Activated CD4-positive, alpha-beta T cell treated with anti-CD3 and anti-CD28 coated beads, Interleukin-10, Interleukin-2, amounts not matched to agents 100 ng/mL and 50 ng/mL, durations not matched to agents 16 hours and 8 hours (primary cell): ENCODE measurements at places on chromosomes 7 and 10.
A peak's percentile ranks its signal among the peaks of the same experiment; 100 is the strongest.

DNA sequence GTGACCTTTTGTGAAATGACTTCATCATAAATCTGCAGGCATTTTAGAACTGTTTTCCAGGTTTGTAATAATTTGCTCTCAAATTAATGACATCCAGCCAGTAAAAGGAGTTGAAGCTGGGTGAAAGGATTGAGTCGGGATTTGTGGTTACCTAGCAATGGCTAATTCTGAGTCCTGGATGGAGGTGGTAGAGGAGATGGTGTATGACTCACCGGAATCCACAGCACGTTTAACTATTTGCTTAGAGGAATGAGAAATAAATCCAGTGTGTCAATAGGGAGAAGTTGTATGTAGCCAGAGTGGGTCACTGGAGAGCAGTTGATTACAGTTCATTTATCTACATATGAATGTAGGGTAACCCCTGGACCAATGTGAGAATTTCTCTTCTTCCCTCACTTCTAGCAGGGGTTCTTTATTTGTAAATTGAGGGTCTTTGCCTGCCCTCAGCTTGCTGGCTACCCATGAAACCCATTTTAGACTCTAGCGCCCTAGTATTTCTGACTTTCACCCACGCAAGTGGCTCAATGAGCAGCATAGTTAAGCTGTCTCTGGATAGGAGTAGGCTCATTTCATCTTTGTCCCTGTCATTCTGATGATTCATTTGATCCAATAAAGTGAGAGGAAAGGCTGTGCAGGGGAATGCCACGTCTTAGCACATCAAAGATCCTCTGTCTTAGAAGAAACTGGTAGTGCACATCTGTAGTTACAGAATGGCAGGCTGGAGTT lies 547.8 kb downstream of the SORCS3 start:
- DNase-seq = no peak

- peak; percentile 20 for DNase-seq
Measured at GRCh38 chr7:114663502-114663901, 248.9 kb downstream of the FOXP2 start.

- DNase-seq = no peak
Measured at GRCh38 chr10:29725133-29725720, 90.5 kb upstream of the SVIL start.

DNA sequence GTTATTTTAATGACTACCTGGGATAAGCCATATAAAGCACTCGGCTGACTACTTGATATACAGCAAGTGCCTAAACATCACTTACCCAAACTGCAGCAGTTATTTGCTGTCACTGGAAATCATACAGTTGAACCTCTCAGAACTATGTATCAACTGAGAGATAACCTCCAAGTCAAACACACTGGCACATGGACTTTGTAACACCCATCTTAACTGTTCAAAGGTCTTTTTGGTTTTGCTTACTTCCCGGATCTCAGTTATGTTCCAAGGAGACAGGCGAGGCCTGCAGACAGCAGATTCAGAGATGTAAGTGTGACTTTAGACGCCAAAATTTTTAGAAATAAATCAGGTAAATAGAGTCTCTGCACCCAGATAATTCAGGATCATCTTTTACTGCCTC lies 34.6 kb upstream of the DAGLB start:
- DNase-seq = no peak

DNA sequence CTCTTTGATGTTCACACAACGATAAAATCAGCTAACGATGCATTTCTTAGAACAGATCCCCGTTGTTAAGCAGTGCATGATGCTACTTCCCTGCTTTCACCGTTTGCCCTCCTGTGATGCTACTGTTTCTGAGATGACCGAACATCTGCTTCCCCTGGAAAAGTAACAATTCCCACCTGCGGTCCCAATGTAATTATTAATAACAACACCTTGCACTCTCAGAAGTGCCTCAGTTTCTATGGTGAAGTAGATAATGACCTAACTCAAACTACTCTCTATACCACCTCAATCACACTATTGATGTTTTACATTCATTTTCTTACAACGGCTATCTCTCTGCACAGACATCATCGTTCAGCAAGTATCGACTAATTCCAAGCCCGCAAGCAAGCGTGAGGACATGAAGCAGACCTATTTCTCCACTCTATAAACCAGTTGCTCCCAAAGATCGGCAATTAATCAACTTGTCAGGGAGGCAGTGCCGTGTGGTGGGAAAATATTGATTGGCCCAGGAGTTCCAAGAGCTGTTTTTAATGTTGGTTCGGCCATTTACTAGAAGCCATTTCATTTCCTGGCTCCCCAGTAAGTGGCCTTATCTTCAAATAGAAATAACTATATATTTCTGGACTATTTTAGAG lies 42.7 kb downstream of the FAM107B start:
- DNase-seq = no peak

- no peak for DNase-seq
Measured at GRCh38 chr7:159031135-159031701, 113.4 kb downstream of the VIPR2 start.

GRCh38 chr7:157465891-157466866 lies 129.4 kb downstream of the DNAJB6 start:
- DNase-seq = no peak

- no peak for DNase-seq
Measured at GRCh38 chr10:91167406-91167805, 53.1 kb upstream of the PCGF5 start.

DNA sequence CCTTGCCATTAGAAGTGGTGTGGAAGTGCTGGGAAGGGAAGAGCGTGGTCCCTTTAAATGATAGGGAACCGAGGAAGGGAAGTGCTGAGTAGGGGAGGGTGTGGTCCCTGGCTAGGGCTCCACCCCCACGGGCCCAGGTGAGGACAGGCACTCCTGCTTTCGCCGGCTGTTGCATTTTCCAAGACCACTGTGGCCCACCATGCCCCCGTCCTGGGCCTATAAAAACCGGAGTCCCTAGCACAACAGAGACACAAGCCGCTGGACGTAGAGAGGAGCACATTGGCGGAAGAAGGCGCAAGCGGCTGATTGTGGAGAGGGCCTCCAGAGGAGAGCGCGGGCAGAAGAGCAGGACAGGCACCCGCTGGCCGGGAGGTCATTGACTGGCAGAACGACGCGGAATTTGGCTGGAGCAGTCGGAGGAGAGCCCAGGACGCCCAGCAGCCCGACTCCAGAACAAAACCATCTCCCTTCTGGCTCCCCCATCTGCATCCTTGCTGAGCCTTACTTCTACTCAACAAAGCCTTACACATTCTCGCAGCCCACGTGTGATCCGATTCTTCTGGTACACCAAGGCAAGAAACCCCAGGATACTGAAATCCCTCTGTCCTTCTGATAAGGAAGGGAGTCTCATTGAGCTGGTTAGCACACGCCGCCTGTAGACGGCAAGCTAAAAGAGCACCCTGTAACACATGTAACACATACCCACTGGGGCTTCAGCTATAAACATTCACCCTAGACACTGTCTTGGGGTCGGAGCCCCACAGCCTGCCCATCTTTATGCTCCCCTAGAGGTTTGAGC lies 146.2 kb upstream of the LYZL1 start:
- no peak for DNase-seq

- no peak for DNase-seq
Measured at GRCh38 chr7:21260939-21261338, 166.9 kb upstream of the SP4 start.

DNA sequence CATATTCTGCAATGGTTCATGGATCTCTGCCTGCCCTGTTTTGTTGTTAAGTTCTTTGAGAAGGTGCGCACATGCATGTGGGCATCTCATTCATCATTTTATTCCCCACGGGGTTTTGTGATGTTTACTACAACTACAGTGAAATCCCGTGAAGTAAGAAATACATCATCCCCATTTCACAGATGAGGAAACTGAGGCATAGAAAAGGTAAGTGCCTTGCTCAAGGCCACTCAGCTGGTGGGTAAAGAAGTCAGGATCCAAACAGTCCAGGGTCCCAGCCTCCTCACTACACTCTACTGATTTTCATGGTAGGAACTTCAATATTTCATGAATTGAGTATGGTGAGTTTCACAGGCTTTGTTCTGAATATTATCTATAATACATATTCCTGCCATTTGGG lies 72.6 kb downstream of the CYP26A1 start:
- no peak for DNase-seq

DNA sequence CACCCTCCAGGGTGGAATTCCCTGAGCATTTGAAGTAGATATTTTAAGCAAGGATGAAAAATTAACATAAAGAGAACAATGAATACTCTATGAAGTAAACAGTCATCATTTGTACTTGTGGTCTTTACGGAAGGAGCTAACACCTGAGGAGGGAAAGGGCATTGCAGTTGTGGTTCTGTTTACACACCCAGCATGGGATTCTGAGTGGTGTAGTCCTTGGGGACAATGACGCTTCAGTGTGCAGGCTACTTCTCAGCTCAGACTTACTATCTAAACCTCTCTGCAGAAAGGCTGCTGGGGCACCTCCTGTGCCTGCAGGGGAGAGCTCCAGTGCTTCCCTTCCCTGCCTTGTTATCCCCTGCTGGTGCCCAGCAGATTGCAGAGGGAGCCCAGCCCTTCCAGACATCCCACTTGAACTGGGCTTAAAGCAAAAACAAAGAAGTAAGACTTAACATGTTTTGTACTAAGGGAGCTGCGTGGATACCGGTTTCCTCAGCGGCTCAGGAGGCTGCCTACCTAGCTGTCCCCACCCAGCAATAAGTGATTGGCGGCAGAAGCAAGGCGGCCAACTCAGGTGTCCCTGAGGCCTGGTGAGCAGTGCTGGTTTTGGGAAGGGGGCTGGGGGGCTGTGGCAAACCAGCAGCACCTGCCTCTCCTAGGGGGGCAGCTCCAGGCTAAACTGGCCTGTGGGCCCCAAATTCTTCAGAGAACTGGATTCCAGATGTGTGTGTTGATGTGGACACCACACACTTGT lies 89.1 kb downstream of the CELF2 start:
- no peak for DNase-seq

- DNase-seq = no peak
Measured at GRCh38 chr10:106355450-106355849, 809.1 kb downstream of the SORCS1 start.

DNA sequence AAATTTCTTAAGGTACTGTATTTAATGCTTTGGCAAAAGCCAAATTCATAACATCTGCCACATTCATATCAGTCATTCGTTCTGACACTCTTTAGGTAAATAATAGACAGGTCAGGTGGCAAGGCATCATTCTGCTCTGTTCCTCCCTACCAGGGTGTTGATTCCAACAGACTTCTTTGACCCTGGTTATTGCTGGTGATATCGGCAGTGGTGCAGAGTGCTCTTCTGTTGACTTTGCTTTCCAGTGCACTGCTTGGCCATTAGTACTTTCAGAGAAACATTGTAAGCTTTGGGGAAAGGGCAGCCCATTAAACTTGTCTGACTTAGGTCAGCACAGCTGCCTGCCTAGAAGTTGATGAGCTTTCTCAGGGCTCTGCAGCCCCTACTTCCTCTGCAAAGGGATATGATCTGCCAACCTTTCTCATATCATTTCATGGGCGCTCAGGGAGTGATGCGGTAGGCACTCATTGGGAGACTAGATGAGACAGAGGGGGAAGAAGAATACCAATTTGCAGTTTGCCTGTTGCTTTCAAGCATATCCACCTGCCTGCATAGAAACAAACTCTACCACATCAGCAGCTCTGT lies 139.3 kb downstream of the LRRC4 start:
- no peak for DNase-seq

DNA sequence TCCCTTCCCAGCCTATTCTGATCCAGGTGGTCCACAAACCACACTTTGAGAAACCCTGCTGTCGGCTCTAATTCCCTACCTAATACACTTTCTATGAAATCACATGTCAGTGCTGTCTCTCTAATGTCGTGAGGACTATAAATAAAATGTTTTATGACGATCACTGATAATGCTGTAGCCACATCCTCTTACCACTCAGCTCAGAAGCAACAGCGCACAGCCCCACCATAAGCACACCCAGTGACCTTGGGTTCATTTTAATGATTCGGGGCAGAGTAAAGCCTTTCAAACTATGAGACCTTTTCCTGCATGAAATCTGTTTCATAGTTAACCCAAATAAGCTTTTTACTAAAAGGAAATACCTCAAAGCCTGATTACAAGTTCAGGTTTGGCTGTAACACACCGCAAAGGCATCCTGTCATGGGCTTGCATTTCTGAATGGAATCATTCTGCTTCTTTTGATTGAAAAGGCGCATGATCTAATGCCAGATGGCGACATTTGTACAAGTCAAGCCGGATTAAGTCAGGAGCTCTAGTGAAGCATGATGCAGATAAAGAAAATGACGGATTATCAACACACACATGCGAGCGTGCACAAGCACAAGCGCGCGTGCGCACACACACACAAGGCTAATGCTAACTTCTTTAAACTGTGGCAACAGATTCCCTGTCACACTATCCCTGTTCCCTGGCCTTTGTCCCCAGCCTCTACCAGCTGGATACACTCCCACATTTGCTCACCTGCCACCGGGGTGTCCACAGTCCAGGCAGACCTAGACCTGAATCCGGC lies 180.5 kb upstream of the PDE1C start:
- no peak for DNase-seq

DNA sequence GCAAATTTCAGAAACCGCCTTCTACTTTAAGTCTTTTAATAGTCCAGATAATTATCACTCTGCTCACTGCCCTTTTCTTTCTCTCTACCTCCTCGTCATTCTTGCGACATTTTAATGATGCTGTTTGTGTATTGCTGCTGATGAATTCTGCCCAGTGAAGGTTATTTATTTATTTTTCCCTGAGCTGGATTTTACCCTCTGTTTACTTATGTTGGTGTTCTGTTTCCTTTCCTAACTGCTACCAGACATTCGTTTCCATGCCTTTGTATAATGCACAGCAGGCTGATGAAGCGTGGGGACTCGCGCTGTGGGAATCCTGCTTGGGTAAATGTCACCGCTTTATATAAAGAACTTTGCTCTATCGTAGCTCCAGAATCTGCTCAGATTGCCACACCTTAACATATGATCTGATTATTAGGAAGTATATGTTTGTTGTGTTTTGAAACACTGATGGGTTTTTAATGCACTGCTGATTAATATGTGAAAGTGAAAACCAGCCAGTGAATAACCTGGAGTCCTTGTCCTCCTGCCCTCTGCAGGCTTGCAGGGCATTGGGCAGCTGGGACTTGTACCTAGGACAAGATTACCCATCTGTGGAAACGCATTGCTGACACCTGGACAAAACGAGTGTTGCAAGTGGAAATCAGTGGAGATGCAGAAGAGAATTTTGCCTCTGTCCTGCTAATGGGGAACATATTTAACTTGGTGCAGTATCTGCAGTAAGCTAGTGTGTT lies 291.5 kb downstream of the SDK1 start:
- DNase-seq = no peak

GRCh38 chr7:94154858-94155257 lies 150.7 kb upstream of the BET1 start:
- no peak for DNase-seq

DNA sequence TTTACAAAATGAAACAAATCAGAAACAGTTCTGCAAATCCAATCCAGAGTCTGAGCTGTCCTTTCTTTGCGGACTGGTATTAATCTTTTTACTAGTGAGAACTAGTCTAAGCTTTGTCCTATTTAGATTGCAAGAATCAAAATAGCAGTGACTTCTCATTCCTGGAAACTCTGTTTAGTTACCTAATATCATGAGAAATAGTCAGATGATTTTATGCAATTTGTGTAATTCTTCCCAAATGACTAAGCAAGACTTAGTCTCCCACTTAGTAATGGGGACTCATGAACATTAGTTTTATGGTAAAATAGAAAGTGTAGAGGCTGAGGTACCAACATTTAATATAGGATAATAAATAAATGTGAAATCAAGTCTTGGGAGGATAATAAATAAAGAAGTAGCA lies 341.3 kb downstream of the DNAJB9 start:
- no peak for DNase-seq

- DNase-seq = no peak
Measured at GRCh38 chr7:157009170-157009777, 1.2 kb downstream of the MNX1 start.
